Erythroblast (primary cell): ENCODE measurements at places on chromosomes 5 and 9.
A peak's percentile ranks its signal among the peaks of the same experiment; 100 is the strongest.

DNA sequence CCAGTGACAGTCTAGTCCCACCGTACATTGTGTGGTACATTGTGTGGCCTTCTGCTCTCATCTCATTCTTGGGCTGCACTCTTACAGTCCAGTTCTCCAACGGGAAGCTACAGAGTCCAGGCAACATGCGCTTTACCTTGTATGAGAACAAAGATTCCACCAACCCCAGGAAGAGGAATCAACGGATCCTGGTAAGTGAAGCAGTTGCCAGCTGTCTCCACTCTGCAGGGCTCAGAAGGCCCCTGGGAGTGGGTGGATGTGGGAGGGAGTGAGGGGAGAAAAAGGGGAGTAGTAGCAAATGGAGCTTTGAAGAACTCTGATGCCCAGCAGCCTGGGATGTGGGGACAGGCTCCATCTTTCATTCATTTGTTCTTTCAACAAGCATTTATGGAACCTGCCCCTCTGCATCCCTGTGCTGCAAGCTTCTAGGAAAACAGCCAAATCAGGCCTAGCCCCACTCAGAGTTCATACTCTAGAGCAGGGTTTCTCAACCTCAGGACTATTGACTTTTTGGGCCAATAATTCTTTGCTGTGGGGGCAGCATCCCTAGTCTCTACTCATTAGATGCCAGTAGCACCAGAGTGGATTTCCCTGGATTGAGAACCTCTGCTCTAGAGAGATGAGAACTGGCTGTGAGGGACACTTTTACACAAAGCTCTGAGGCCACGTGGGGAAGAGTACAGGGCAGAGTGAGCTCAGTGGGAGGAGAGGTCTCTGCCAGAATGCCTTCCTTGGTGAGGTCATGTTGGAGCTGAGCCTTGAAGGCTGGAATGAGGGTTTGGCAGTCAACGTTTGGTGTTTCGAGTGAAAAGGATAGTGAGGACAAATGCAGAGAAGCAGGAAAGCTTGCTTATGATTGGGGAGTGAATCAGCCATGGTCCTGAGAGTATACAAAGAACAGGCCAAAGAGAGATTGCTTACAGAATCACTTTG is 1.1 kb downstream of the POLR1E start:
- DNase-seq: peak; percentile 30

- peak; percentile 77 for DNase-seq
These were observed 52.4 kb downstream of the AHRR start for GRCh38 chr5:373710-374602.

- DNase-seq: no peak
These were observed 1731.2 kb upstream of the CDH6 start for GRCh38 chr5:29462241-29462640.

DNA sequence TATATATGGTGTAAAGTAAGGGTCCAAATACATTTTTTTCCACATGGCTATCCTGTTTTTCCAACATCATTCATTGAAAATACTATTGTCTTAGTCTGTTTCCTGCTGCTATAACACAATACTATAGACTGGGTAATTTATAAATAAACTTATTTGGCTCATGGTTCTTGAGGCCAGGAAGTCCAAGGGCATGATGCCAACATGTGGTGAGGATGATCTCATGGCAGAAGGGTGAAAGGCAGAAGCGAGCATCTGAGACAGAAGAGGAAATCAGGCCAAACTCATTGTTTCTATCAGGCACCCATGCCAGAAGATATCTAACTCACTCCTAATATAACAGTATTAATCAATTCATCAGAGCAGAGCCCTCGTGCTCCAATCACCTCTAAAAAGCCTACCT is 42.6 kb downstream of the ANKRD55 start:
- DNase-seq: no peak

DNA sequence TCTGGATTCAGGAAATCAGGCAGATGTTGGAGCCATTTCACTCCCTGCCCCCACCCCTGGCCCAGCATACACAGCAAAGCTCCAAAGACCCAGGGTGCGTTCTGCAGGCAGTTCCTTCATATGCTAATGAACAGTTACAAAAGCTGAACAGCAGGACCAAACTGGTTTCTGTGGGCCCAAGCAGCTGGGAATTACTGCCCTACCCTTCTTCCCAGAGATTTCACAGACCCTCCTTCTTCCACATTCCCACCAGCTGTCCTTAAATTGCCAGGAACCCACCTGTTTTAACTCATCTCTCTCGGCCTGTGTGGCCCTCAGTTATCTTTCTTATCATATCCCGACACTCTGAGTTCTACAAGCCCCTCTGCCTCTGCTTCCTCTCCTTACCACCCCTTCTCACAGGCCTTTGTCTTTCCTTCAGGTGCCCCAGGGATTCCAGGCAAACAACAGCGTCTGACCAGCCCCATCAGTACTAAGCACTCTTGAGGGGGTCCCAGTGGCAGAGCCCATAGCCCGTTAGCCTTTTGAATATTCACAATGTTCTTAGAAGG is 10.6 kb upstream of the F2RL1 start:
- no peak for DNase-seq

- DNase-seq: no peak
These were observed 2.6 kb downstream of the REXO4 start for GRCh38 chr9:133415170-133415569.

DNA sequence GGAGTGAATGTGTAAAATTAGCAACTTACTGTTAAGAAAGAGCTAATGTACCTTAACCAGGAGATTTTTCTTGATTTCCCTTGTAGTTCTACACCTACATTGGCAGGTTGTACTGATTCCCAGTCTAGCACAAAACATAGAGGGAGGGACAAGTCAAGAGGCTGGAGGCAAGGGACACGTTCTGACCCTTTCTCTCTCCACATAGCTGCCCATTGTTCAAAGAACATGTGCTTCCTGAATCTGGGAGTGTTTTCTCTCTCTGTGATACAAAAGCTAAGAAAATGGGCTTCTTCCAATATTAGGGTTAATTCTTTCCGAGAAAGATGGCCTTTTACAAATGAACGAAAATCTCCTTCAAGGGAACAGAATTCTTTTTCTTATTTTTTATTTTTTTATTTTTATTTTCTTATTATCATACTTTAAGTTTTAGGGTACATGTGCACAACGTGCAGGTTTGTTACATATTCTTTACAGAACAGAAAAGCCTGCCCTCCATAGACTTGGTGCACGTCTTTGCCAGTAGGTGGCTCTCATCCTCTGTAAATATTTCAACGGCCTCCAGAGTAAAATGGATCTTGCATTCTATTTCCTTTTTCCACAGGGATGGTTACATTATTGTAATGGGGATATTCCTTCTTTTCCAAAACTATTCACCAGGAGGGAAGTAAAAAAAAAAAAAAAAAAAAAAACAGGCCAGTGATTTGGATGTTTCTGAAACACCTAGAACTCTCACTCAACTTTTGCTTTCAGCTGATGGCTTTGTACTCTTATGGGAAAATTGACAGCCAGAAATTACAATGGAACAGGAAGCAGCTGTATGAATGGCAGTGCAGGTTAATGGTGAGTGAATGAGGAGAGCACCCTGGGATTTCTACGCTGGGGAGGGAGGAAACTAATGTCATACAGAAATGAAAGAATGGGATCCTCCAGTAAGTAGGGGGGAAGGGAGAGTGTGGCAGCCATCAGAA is 13.1 kb upstream of the IFNA5 start:
- peak; percentile 55 for DNase-seq

- DNase-seq: no peak
These were observed 52.9 kb downstream of the MYO10 start for GRCh38 chr5:16883176-16883575.

DNA sequence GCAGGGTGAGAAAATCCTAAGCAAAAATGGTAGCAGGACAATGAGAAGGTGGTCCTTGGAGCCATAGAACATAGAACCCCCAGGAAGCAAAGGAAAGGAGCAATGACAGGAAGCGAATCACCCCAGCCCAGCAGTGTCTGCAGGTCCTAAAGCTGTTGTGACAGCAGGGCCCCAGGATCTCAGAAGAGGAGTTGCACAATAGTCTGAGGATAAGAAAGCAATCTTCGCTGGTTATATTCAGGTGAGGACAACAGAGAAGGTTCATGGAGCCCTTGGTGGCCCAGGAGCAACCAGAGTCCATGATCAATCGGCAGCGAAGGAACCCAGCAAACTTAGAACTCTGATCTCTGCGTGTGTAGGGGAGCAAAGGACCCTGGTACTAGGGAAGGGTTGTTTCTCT is 234.8 kb upstream of the IRX2 start:
- no peak for DNase-seq

DNA sequence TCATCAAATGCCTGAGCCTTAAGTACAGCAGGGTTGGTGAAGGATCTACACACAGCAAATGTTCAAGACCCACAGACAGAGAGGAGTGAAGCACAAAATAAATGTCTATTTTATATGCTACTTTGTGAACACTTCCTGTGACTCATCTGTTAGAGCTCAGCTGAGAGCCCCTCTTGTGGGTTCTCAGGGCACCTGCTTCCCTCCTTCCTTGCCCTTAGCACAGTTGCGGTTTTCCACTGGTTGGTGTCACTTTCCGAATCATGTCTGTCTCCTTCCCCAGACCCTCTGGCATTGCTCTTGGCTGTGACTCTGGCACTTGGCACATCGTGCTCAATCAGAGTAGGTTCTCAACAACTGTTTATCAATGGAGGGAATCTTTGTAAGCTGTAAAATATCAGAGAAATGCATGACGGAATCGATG is 128.5 kb upstream of the STC2 start:
- DNase-seq: no peak

- no peak for DNase-seq
These were observed 27.3 kb downstream of the DMGDH start for GRCh38 chr5:79042188-79042587.

- DNase-seq: peak; percentile 14
These were observed 474.9 kb upstream of the CDH10 start for GRCh38 chr5:25119650-25120049.

- DNase-seq: peak; percentile 96
These were observed 31.6 kb downstream of the ANXA2R start for GRCh38 chr5:43008363-43009153.

DNA sequence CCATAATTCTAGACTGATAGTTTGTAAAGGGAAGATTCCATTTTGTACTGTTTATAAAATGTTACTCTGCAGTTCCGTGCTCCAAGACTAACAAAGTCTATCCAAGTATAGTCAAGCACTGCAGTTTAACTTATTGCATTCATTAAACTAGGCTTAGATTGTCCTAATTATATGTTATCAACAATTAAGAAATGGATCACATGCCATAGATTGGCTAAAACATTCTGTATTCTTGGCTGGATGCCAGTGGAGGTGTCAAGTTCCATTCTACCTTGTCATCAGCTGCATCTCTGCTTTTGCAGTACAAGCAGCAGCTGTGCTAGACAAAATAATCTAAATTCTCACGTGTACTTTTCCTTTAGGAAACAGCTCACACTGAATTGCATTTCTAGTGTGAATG is 69.4 kb upstream of the MEF2C start:
- DNase-seq: no peak

GRCh38 chr5:112344540-112344939 is 74.5 kb downstream of the EPB41L4A start:
- DNase-seq: no peak

DNA sequence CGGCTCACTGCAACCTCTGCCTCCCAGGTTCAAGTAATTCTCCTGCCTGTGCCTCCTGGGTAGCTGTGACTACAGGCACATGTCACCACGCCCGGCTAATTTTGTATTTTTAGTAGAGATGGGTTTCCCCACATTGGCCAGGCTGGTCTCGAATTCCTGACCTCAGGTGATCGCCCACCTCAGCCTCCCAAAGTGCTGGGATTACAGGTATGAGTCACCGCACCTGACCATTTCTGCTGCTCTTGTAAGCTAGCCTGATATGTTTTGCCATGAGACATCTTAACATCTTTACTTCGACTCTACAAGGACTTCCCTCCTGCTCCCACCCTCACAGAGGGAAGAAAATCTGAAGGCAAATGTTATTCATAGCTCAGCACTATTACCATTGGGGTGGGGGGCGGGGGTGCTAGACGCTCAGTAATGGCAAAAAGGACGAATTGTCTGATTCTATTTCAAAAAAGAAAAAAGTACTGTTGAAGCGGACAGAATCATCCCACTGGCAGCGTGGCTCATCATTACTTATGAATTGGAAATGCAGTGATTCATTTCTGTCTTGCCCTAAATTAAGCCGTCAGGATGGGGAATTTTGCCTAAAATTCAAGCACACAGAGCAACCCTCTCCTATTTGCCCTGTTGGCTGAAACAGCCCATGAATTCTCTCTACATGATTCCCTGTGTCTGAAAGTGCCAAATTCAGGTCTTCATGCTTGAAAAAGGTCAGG is 46.4 kb upstream of the WWC1 start:
- no peak for DNase-seq

- no peak for DNase-seq
These were observed 23.9 kb upstream of the PPP1R2B start for GRCh38 chr5:156826150-156826549.

GRCh38 chr5:66367814-66368541 is 223.9 kb downstream of the SREK1 start:
- DNase-seq: no peak

DNA sequence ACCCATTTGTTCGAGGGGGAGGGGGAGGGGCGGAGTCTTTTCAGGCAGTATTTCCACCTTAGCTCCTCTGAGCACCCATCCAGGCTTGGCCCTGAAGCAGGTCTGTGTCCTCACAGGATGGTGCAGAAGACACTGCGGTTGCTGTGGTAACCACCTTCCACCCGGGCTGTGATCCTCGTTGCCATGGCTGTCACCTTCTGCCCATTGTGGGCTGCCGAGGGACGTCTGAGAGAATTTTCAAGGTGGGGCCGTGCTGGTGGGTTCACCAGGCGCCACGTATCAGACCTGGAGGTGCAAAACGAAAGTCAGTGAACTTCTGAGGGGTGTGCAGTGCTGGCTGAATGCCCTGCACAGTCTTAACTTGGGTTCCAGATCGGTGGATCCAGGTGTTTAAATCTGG is 26.7 kb downstream of the POLR1E start:
- DNase-seq: no peak

- no peak for DNase-seq
These were observed 10.6 kb downstream of the SPINK4 start for GRCh38 chr9:33250458-33250995.

- DNase-seq: peak; percentile 25
These were observed 55.1 kb upstream of the NRARP start for GRCh38 chr9:137357166-137357565.
